LHCN-M2 (cell line): ENCODE measurements at places on chromosomes 2 and 18. TPM values are rescaled to one million over a fixed set of nuclear protein-coding genes. Genes with fewer than 3 reads are reported as not detected.

DNA sequence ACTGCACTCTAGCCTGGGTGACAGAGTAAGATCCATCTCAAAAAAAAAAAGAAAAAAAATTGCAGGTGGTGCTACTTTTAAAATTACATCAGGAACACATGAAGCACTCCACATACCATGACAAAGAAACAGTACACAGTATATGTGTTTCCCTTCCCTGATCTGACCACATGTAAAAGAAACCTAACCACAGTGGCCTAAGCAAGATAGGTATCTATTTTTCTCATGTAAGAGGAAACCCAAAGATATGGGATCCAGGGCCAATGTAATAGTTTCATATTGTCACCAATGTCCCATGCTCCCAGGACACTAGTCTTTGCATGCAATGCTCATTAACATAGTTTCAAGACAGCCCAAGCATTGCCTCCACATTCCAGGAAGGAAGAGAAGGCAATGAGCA, 99.9 kb downstream of the DYM start:
- DNase-seq, result no peak

Gene CPO
- total RNA-seq, result not detected in 2 replicates

GRCh38 chr2:74524955-74525716, 895 bp downstream of the DQX1 start:
- DNase-seq, result no peak

Gene RAX
- total RNA-seq, result not detected in 2 replicates

DNA sequence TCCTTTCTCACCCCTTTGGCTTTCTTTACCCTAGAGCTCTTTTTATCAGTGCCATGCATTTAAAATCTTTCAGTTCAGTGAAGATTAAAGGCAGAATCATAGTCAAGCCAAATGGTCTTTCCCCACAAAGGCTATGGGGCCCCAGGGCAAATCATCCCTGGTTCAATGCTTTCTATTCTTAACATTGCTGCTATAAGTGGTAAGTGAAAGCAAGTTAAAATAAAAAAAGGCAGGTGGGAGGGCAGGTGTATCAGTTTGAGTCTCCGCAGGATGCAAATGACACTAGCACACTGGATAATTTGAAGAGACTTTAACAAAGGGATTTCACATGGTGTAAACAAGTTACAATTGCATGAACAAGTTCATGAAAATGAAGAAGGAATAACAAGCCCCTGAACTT, 757.4 kb downstream of the SATB2 start:
- no peak for DNase-seq

DNA sequence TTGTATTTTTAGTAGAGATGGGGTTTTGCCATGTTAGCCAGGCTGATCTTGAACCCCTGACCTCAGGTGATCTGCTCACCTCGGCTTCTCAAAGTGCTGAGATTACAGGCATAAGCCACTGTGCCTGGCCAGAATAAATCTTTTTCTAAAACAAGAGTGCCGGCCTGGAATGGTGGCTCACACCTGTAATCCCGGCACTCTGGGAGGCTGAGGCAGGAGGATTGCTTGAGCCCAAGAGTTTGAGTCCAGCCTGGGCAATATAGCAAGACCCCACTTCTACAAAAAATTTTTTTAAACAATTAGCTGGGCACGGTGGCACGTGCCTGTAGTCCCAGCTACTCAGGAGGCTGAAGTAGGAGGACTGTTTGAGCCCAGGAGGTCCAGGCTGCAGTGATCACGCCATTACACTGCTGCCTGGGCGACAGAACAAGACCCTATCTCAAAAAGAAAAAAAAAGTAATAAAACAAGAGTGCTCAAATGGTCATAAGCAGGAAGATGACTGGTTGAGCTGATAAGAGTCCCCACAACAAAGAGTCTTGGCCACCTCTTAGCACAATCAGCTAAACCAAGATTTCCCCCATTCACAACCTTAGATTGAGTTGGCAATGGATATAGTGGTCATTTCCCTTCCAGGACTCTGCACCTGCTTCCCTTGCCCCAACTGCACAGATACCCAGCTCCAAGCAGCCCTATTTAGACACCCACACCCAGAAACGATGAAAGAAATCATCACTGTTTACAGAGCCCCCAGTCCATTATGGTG, 5.8 kb upstream of the UCN start:
- DNase-seq, result no peak

Gene PRSS56
- 0.40 and 0.71 TPM in 2 replicates for total RNA-seq

Gene PLEKHH2
- 1.1 and 2.8 TPM in 2 replicates for total RNA-seq

Gene SERPINB11
- total RNA-seq, result not detected in 2 replicates
